ENCODE measurements at places on chromosomes 13 and 19.

GRCh38 chr13:91146601-91147000 lies 200.9 kb upstream of the MIR17HG start:
- no peak for DNase-seq

- DNase-seq, result no peak
These were observed 125.7 kb upstream of the PEG3 start for GRCh38 chr19:56966225-56966696.

DNA sequence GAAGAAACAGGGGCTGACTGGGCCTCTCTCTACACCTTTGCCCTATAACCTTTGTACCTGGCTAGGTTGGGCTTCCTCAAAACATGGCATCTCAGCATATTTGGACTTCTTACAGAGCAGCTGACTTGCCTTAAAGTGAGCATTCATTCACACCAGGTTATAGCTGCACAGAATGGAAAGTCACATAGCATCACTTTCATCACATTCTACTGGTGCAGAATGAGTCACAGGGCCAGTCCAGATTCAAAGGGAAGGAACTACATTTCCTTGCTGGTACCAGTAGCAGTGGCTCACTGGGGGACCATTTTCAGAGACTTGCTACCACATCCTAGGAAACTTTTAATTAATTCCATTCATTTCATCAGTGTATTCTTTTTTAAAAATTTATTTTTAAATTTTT lies 20.3 kb upstream of the TPTE2 start:
- DNase-seq, result no peak

DNA sequence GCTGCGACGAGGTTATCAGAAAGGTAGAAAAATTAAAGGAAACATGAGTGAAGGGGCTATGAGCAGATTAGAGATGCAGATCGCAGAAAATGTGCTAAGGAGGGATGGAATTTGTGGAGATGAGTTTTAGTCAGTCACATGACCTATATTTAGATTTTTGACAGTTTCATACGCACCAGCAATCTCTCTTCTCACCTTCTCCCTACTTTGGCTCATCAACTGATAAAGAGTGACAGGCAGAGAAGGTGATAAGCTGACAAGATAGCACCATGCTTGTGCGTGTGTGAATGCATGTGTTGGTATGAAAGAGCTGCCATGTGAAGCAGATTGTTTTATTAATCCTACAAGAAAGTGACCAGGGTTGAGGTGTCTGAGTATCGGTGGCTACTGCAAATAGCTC lies 252.6 kb downstream of the RAP2A start:
- DNase-seq, result no peak

- no peak for DNase-seq
These were observed 53.0 kb downstream of the LRCH1 start for GRCh38 chr13:46605825-46606554.

- DNase-seq, result no peak
These were observed 13.8 kb upstream of the ZNF724 start for GRCh38 chr19:23263870-23264590.

DNA sequence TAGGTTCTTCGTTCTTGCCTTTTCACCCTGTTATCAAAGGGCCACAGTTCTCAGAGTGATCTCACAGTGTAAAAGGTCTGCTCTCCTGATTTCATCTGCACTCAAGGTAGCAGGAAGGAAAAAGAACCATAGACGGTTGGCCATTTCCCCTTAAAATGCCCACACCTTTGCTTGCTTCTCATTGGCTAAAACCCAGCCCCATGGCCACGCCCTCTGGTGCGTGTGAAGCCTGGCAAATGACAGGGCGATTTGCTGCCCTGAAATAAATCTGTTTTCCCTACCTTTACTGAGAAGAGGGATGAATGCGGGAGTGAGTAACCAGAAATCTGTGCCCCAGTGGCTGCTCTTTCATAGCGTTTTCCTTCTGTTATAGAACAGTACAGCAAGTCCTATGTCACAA lies 269.3 kb downstream of the POU4F1 start:
- no peak for DNase-seq

DNA sequence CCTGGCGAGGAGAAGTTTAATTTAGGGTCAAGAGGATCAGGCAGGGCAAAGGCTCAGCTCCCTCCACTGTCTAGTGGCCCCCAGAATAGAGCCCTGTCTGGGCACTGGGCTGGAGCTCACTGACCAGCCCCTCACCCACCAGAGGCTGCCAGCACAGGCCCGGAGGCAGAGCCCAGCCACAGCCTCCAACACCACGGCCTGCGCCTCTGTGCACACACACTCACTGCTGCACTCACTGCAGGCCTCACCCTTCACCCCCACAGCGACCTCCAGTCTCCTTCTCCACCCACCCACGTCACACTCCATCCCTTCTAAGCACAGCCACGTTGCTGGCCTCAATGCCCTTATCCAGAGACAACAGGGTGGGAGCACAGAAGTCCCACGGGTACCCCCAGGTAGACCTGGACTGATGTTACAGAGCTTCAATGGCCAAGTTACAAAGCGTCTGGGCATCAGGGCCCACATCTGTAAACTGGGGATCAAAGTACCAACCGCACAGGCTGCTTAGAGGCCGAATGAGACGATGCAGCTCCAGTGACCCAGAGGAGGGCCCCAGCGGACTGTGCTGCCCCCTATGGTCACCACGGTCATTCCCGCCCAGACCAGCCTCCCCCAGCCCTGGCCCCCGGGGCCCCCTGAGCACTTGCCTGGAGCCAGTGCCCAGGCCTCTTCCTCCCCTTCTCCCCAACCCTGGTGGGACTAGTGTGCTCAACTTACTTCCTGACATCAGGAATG lies 4.5 kb upstream of the PRKD2 start:
- DNase-seq, result no peak

DNA sequence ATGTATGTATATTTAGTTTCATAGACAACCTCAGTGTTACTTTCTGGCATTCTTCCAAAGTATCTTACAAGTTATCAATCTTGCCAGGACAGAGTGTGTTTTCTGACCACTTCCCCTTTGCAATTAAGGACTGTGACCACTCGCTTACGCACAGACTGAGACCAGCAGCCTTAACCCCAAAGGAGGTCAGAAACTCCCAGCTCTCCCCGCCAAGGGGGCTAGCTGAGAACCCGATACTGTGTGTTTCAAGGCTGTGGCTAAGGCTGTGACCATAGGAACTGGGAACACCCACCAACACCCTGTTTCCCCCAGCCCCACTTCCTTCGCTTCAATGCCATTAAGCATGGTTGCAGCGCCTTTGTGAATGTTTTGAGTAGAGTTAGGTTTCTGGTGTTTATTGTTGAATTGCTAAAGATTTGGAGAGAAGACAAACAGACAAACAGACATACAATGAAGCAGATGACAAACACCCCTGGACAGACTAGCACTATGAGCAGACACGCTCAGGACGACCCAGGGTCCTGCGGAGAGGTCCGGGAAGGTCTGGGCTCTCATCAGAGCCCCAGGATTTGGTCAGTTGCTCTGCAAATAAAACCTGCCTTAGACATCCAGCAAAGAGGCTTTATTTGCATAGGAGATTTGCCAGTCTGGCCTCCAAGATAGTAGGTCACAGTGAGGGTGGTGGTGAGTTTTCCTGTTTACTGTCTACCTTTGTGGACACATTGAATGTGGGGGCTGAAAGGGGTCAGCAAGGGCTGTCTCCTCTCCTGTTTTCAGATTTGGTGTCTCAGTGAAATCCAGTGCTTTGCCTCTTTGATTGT lies 25.0 kb upstream of the TNFSF11 start:
- DNase-seq, result no peak

GRCh38 chr19:36009220-36009619 lies 607 bp upstream of the SYNE4 start:
- DNase-seq, result peak; percentile 58

DNA sequence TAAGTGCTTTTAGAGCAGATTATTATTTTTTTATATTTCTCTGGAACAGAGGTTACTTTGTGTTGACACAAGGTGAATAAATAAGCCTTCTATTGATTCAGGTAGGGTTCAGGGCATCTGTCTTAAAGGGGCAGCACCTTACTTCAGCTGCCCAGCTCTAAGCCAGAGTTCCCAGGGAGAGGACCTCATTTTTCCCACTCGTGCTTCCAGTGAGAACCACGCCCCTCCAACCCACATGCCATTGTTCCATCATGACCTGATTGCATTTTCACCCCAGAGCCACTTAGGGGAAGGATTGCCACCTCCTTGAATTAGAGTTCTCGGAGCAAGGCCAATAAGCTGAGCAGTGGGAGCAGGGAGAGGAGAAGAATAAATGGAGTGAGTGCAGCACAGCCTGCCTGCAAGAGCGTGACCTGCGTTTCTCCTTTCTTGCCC lies 104.3 kb upstream of the FRY start:
- DNase-seq, result no peak

DNA sequence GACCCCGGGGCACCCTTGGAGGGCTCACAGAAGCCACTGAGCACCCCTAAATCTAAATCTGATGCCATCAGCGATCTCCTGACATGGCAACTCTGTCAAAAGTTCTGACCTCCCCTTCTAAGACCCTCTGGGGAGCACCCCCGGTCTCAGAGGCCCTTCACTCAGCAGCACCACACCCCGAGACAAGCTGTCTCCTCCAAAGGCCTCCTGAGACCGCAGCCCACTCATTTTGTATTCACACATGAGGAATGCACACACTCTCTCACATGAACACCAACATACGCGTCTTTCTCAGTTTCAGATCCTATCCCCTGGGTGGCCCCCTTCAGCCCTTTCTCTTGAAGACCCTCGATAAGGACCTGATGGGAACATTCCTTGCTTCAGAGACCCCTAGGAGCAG lies 2.6 kb downstream of the NDUFA11 start:
- DNase-seq, result no peak

DNA sequence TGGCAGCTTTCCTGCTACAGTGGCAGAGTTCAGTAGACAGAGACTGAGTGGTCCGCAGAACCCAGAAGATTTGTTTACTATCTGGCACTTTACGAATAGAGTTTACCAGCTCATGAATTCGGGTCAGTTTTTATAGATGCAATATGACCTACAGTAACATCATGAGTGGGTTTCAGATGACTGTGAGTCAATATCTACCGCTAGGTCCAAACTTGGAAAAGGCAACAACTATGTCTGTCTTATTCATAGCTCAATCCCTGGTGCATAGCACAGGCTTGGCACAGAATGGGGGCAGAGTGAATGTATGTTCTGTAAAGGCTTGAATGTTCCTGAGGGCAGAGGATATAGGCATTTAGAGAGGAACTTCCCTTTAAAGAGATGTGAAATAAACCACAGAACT lies 65.2 kb downstream of the RAP2A start:
- no peak for DNase-seq

- DNase-seq, result peak; percentile 80
These were observed 1.3 kb downstream of the CSNK1G2 start for GRCh38 chr19:1942078-1942933.

- DNase-seq, result no peak
These were observed 1.6 kb downstream of the ZSCAN5A start for GRCh38 chr19:56312787-56313657.

DNA sequence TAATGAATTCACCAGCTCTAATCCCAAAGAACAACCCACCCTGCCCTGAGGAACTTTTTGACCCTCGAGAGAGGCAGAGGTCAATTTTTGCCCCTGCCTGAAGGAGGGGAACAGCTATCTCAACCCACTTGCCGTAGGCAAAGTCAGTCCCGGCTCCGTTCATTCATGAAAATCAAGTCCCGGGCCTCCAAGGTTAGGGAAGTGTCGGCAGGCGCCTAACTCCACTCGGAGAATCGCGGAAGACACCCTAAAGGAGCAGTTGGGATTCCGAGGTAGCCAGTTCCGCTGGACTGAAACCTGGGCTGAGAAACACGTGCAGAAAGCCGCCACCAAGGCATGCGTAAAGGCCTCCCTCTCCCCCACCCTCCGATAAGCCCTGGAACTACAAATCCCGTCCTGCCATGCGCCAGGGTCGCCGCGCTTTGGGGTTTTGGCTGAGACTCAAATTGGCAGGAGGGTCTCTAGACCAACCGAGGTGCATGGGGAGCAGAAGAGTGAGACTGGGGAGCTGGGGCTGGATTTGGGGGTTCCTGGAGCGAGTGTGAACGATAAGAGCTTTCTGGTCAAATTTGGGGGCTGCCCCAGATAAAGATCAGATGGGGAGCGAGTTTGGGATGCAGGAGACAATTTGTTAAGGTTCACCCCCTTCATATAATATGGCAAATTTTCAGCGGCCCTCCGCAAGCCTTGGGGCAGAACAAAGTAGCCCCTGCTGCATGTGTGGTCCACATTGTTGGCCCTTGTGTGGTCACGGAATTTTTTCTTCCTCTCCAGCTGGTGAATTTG lies at the start of gene TNPO2:
Gene TNPO2, minus strand, starts transcription at position 292 of the 786 bp plus-strand sequence. CDS start 2,955 bp downstream, outside the sequence.
- DNase-seq, result peak; percentile 79

- DNase-seq, result no peak
These were observed 78.8 kb upstream of the FRY start for GRCh38 chr13:31952641-31953380.

DNA sequence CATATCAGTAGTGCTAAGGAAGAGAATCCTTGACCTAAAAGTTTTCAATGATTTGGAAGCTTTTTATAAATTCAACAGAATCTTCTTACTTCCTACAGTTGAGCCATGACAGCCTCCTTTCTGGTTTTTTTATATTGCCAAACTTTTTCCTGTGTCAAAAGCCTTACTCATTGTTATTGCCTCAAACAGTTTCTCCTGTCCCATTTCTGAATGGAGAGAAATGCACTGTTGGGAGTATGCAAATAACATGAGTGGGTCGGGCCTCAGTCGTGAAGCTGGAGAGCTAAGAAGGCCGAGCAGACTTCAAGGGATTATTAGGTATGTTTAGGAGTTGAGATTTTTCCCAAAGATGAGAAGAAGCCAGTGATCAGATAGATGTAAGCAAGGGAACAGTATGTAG lies 766.4 kb upstream of the KLHL1 start:
- DNase-seq, result no peak

- DNase-seq, result no peak
These were observed 4.9 kb upstream of the C2CD4C start for GRCh38 chr19:413756-414420.

GRCh38 chr19:3108775-3109174 lies 14.6 kb downstream of the GNA11 start:
- DNase-seq, result peak; percentile 80

DNA sequence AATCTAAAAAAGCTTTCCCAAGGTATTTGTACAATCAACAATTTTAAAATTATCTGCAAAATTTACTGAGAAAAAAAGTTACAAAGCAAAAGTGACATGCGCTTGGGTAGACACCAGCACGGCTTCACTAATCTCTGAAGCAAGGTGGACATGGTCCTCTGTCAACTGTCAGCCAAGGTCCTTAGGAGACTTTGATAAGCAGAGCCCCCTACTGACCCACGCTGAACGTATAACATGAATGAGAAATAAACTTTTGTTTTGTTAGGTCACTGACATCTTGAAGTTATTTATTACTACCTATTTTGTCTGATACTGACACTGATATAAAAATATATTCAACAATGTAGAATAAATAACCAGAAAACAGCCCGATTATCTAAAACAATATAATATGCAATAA lies 100.7 kb upstream of the OBI1 start:
- DNase-seq, result no peak

GRCh38 chr19:14450168-14450874 lies 17.2 kb downstream of the PKN1 start:
- peak; percentile 84 for DNase-seq

GRCh38 chr13:87777387-87777786 lies 106.2 kb downstream of the SLITRK5 start:
- no peak for DNase-seq

- DNase-seq, result no peak
These were observed 2.6 kb downstream of the PTPRS start for GRCh38 chr19:5337708-5338655.
